ENCODE measurements at places on chromosomes 13 and 19. TPM values are rescaled to one million over a fixed set of nuclear protein-coding genes. Genes with fewer than 3 reads are reported as not detected.

DNA sequence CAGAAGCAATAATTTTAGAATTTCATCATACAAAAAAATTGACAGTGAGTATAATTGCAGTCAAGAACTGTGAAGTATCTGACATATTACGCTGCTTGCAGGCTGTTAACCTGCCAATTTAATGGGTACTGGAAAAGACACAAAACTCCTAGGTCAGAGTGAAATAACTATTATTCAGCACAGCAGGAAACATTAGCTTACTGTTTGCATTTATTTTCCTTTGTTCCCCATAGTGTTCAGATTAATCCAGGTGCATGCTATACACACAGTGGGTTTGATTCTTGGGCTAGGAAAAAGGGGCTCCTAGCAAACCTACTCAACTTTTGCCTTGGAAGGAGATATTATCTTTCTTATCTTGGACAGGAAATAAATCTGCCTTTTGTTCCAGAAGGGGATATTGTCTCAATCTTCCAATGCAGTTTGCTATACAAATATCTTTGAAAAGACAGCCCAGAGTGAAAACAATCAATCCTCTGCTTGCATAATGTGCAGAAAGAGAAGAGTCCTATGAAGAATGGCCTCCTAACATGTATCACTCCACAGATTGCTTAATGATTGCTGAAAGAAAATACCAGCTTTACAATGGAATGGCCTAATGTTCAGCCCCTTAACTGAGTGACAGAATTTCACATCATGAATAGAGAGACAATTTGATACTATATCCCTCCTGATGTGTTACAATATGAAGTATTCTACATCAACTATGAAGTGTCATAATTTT, 443.4 kb downstream of the TBC1D4 start:
- no peak for DNase-seq

GRCh38 chr19:33393286-33394005, 19.9 kb downstream of the CEBPG start:
- no peak for DNase-seq

GRCh38 chr13:113632706-113633484, 25.1 kb downstream of the ATP4B start:
- no peak for DNase-seq

Gene ZNF723
- not detected for total RNA-seq

Gene TUBA3C
- total RNA-seq, result 0.16 TPM

Gene C19orf73
- total RNA-seq, result 1.8 TPM

Gene IL11
- not detected for total RNA-seq

Data from Right ventricle myocardium inferior (tissue), 1 donor.